Epithelial cell of alveolus of lung (primary cell): ENCODE measurements at places on chromosomes 3 and 15. TPM values are rescaled to one million over a fixed set of nuclear protein-coding genes. Genes with fewer than 3 reads are reported as not detected.

The ATOSA gene
- 10.3 and 17.5 TPM in 2 replicates for total RNA-seq

The RAB43 gene
- total RNA-seq: 17.6 and 24.9 TPM in 2 replicates

The H1-8 gene
- not detected in 2 replicates for total RNA-seq

The SKIC8 gene
- total RNA-seq: 42.1 and 53.5 TPM in 2 replicates

The ADAMTS9 gene
- 2.7 and 34.4 TPM in 2 replicates for total RNA-seq

The GPX1 gene
- 337 and 610 TPM in 2 replicates for total RNA-seq

The CKMT1A gene
- not detected in 2 replicates for total RNA-seq

The VEPH1 gene
- 0.24 and 46.0 TPM in 2 replicates for total RNA-seq

The CPLX3 gene
- 0.48 TPM in 1 of 2 replicates, not detected in the other for total RNA-seq

The SKOR1 gene
- 0.13 and 1.5 TPM in 2 replicates for total RNA-seq

The LYZL4 gene
- total RNA-seq: not detected in 2 replicates

The MORC1 gene
- total RNA-seq: not detected in 2 replicates

The SGO1 gene
- 5.2 and 6.3 TPM in 2 replicates for total RNA-seq

The RASGRF1 gene
- not detected in 2 replicates for total RNA-seq

The SPTBN5 gene
- total RNA-seq: under 0.01 and 0.24 TPM in 2 replicates

The IRAK2 gene
- 4.2 and 10.2 TPM in 2 replicates for total RNA-seq

The PARP15 gene
- total RNA-seq: under 0.01 TPM in 1 of 2 replicates, not detected in the other

The CLDN16 gene
- total RNA-seq: 0.26 TPM in 1 of 2 replicates, not detected in the other

The NLGN1 gene
- total RNA-seq: 1.4 and 2.5 TPM in 2 replicates

The RBM5 gene
- total RNA-seq: 34.4 and 89.8 TPM in 2 replicates

The LRTM1 gene
- total RNA-seq: not detected in 2 replicates

The TEX55 gene
- total RNA-seq: not detected in 2 replicates

The PLA2G4F gene
- total RNA-seq: not detected in 2 replicates

The CHL1 gene
- total RNA-seq: 0.39 and 19.6 TPM in 2 replicates

The PLA1A gene
- total RNA-seq: not detected in 2 replicates

The UROC1 gene
- not detected in 2 replicates for total RNA-seq

The P3H2 gene
- total RNA-seq: 1.4 and 8.1 TPM in 2 replicates

The SERF2 gene
- total RNA-seq: 1,226 and 1,940 TPM in 2 replicates

The TRAT1 gene
- total RNA-seq: not detected in 2 replicates

The AADACL2 gene
- not detected in 2 replicates for total RNA-seq

The SEMA3F gene
- 12.4 and 40.2 TPM in 2 replicates for total RNA-seq

The ERICH6 gene
- 0.48 TPM in 1 of 2 replicates, not detected in the other for total RNA-seq

The CAMK1 gene
- total RNA-seq: 24.8 and 31.1 TPM in 2 replicates

The CTXND1 gene
- 1.1 TPM in 1 of 2 replicates, not detected in the other for total RNA-seq

The PCOLCE2 gene
- total RNA-seq: 1.6 and 2.6 TPM in 2 replicates

The NME9 gene
- total RNA-seq: not detected in 2 replicates

The GOLGA8S gene
- not detected in 2 replicates for total RNA-seq

The DHX36 gene
- total RNA-seq: 22.0 and 33.5 TPM in 2 replicates

The AHSG gene
- total RNA-seq: not detected in 2 replicates

The ARHGAP11A gene
- 7.5 and 16.9 TPM in 2 replicates for total RNA-seq

The TEX9 gene
- 2.0 and 3.4 TPM in 2 replicates for total RNA-seq

The SLC28A1 gene
- total RNA-seq: not detected in 2 replicates

The ECT2 gene
- total RNA-seq: 24.3 and 32.2 TPM in 2 replicates

The GATM gene
- 0.13 and 0.96 TPM in 2 replicates for total RNA-seq

The P2RY1 gene
- total RNA-seq: 1.4 and 8.8 TPM in 2 replicates

The REC114 gene
- not detected in 2 replicates for total RNA-seq

The KIAA1143 gene
- total RNA-seq: 16.4 and 27.5 TPM in 2 replicates

The GUCA1C gene
- total RNA-seq: not detected in 2 replicates

The SCG5 gene
- total RNA-seq: 24.4 and 46.5 TPM in 2 replicates
